ENCODE measurements at places on chromosomes 3 and 15. TPM values are rescaled to one million over a fixed set of nuclear protein-coding genes. Genes with fewer than 3 reads are reported as not detected.

DNA sequence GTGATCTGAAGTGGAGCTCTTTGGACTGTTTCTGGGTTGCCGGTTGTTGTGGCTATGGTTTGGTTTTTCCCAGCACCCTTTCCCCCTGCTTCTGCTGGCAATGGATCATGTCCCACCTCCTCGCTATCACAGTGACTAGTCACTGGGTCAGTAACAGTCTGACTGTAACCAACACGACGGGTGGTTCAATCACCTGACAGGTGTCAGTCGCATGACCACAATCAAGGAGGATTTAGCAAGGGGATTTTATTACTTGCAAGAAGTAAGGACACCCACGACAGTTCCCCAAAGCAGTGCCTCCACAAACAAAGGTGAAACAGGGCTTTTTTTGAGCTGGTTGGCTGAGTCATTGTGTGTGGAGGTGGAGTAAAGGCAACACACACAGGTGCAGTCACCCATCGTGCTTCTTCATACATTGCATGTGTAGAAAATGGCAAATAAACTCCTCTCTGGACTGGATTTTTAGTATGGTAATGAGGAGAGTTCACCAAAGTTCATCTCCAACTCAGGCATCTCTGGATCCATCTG, 58.8 kb upstream of the FAM3D start:
- DNase-seq: no peak

The RTP4 gene
- 0.70 TPM for total RNA-seq

DNA sequence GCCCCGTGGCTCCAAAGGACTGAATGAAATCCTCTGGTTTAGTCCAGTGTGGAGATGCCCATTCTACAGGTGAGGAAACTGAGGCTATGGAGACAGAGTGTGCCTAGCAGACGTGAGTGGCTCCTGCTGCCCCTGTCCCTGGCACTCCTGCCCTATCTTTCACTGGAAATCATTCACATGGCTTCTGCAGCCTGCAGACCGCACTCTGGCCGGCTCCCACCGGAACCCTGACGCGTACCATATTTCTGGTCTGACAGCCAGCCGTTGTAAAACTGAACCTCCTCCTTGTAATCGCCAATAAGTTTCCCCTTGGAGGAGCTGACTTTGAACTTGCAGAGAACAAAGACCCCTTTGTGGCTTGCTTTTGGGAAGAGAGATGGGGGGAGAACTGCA, 136.5 kb downstream of the CHSY1 start:
- DNase-seq: no peak

DNA sequence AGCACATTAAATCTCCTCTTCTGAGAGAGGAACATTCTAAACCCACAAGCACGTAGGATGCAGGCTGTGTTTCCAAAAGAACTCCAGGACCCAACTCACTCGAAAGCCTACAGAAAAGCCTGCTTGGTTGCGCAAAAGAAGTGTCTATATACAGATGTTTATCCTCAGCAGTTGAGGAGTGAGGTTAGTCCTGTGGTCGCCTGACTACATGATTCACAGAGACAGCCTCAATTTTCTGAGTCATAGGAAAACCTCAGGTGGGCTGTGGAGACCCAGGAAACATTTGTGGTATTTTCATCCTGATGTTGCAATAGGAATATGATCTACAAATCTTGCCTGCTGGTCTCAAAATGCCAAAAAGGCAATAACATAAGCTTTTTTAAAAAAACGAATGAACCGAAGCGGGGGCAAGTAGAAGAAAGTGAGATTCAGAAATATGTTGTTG, 183.8 kb upstream of the THRB start:
- DNase-seq: no peak

The SCN5A gene
- 162 TPM for total RNA-seq

DNA sequence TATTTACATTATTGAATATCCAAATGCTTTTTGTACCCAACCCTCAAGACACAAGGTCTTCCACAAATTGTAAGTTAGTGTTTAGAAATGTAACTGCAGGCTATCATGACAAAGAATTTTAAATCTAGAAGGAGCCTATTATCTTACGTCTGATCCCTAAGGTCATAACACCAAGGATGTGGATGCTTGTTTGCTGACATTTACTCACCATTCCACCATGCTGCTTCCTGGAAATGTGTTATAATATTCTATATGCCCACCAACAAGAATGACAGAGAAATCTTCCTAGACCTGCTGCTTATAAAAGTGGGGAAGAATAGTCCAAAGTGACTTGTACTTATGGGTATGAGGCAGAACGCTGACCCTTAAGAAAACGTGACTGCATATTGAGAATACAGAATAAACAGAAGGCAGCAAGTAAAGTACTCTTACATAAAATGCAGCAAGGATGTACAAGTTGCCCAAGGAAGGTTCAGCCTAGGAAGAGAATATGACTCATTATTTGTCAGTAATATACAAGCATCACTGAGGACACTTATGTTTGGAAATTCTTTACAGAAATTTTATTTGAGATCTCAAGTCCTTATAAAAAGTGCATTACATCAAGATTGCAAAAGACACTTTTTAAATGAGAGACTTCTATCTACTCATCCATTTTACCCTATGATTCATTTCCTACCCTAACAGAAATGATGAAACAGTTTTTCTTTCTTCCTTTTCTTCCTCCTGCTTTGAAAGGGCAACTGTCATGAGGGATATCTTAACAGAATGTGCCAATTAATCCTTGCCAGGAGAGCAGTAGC, 59.6 kb downstream of the ESYT3 start:
- no peak for DNase-seq

DNA sequence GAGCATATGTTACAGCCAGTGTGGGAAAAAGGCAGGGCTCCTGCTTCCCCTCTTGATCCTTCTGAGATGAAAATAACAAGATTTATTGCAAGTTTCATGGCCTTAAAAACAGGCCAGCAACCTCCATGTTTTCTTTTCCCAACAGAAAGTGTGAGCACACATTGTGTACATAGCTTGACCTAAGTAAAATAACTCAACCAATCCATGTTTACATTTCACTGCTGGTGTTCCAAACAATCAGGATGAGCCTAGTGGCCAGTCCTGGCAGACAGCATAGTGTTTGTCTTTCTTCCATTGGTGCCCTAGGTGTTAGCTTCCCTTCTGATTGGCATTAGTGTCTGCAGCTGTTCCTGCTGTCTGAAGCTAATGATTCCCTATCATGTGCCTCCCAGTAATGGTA, 847.7 kb downstream of the EPHA3 start:
- DNase-seq: no peak

GRCh38 chr15:52255008-52255407, 40.6 kb downstream of the MYO5C start:
- DNase-seq: no peak

DNA sequence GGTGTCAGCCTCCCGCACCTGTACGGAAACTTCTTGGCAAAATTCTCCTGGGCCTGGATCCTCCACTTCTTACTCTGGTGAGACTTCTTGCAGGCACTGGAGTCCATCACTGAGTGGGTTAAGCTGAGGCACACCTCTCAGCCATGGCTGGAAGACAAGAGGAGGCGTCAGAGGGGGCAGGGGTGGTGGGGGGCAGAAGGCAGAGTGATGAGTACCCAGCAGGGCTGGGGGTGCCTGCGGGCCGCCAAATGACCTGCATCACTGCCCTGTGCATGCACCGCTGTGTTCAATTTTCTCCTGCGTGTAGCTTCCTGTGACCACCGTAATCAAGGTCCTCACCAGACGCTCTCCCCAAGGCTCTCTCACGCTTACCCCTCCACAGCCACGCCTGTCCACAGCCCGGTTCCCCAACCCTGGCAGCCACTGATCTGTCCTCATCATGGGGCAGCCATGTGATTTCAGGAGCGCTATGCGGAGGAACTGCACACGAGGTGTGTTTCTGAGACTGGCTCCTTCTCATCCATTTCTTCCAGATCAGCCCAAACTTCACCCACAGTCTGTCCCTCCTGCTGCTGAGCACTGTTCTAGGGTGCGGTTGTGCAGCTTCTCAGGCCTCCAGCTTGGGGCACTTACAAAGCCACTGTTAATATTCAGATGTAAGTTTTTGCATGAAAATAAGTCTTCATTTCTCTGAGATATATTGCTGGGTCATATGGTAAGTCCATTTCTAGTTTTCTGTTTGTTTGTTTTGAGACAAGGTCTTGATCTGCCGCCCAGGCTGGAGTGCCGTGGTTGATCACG, 5.2 kb downstream of the C3orf22 start:
- no peak for DNase-seq

DNA sequence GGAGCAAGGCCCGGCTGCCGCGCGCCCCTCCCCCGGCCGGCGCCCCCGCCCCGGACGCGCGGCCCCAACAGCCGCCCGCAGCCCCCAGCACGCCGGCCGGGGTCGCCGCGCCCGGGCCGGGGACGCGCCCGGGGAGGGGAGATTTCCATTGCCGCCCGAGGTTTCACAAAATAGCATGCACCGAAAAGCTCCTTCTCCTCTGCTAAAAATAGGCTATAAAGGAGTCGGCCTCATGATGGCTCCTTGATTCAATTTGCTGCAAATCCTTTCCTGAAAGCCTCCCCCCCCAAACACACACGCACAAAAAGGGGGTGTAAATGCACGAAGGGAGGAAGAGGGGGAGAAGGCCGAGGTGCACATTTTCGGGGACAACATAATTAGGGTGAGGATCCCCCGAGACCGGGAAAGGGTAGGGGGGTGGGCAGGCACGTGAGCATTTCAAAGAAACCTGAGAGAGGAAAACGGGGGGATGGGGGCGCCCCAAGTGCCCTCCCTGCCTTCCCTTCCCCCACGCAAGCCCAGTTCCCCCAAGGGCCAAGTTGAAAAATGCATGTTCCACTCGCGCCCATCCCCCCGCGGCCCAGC, 734 bp downstream of the TBL1XR1 start:
- no peak for DNase-seq

DNA sequence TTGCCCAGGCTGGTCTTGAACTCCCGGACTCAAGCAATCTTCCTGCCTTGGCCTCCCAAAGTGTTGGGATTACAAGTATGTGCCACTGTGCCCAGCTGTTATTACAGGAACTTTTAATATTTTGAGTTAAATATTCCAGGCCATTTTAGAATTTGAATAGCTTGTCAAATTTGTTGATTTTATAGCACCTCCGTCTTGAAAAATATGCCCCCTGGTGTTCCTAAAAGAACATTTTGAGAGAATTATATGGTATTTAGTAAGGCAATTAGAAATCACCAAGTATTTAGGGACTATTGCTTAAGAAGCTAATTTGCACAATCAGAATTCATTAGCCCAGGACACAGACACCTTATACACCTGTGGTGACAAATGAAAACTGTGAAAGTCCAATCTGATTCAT, 23.7 kb downstream of the PDE8A start:
- no peak for DNase-seq

GRCh38 chr15:63915873-63916771, 82.4 kb upstream of the HERC1 start:
- DNase-seq: no peak

The CPB1 gene
- total RNA-seq: not detected

The GMNC gene
- 2.9 TPM for total RNA-seq

The CHRM5 gene
- total RNA-seq: not detected

DNA sequence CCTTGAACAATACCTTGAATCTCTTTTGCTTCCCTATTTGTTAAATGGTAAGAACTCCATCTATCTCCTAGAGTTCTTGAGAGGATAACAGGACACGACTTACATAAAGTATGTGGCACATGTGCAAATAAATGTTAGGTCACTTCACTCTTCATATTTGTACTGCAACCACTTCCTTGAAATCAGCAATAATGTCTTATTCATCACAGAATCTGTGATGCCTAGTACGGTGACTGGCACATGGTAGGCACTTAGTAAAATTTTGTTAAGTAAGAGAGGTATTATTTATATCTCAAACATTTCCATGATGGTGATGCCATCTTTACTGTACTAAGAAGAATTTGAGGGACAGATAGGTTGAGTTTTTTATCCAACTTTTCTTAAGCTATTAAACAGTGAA, 14.3 kb downstream of the CD47 start:
- no peak for DNase-seq

DNA sequence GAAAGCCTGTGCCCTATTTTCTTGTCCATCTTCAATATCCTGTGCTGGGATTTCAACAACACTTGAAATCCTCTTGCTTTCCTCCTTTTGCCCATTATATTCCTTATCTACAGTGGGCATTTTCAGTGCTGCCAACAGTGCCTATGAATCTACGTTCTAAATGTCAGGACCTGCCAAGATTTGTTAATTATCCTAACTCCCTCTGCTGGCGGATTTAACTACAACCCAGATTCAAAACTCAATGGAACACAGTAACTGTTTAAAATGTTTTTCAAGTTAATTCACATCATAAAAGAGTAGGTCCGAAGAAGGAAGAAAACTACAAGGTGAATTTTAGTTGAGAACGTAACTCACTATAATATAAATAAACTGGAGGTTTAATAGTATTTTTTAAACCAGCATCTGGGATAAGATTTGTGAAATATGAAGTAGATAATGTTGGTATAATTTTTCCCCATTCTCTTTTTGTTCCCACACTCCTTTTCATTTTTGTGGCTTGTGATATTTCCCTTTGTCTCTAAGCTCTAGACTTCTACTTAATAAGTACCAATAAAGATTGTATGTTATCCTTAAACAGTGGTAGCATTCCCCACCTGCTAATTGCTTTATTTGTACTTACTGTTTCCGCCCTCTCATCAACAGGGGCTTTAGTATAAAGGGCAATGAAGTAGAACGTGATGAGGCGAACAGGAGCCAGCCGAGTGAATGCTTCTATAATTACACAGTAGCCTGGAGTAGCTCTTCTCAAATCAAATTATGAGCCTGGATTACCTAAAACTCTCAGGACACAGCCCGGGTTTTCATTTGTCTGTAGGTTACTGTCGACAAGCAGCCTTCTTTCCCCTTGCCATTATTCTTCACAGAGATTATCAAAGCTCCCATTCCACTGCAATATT, 302.5 kb upstream of the ATP11B start:
- DNase-seq: no peak

DNA sequence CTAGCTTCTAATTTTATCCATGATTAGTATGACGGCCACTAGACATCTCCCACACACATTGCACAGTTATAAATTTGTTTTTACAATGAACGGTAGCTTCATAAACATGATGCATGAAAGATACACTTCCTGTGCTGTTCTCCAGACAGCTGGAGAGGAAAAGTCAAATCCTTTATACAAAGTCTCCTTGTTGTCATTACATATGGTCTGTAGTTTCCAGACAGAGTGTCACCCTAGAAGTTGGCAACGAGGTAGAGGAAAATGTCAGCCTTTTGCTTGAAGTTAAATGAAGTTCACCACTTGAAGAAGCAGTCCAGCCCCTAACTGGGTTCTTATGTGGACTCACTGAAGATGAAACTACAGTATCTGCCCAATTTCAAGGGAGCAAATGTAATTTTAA, 253.0 kb upstream of the P2RY1 start:
- no peak for DNase-seq

The CCR1 gene
- 2.7 TPM for total RNA-seq

The GP5 gene
- not detected for total RNA-seq

The SNTN gene
- not detected for total RNA-seq

The POLG gene
- total RNA-seq: 36.9 TPM

The MYRIP gene
- 1.6 TPM for total RNA-seq

The KIF15 gene
- total RNA-seq: 0.73 TPM

GRCh38 chr3:141164852-141165251, 66.8 kb upstream of the PXYLP1 start:
- no peak for DNase-seq

The C2CD4A gene
- total RNA-seq: not detected

The NAALADL2 gene
- total RNA-seq: 2.2 TPM

GRCh38 chr3:21067031-21067813, 683.8 kb downstream of the ZNF385D start:
- DNase-seq: no peak

The GNB4 gene
- total RNA-seq: 13.6 TPM

- DNase-seq: no peak
Observed at GRCh38 chr3:1228289-1228688, 135.5 kb downstream of the CNTN6 start.

Data from Right ventricle myocardium superior (tissue), 1 donor.